ENCODE measurements at places on chromosomes 11 and 22.

- DNase-seq = no peak
These were observed 33.8 kb upstream of the VWA5A start for GRCh38 chr11:124081483-124081882.

GRCh38 chr11:68780829-68781228 lies 29.5 kb upstream of the TESMIN start:
- DNase-seq = no peak

DNA sequence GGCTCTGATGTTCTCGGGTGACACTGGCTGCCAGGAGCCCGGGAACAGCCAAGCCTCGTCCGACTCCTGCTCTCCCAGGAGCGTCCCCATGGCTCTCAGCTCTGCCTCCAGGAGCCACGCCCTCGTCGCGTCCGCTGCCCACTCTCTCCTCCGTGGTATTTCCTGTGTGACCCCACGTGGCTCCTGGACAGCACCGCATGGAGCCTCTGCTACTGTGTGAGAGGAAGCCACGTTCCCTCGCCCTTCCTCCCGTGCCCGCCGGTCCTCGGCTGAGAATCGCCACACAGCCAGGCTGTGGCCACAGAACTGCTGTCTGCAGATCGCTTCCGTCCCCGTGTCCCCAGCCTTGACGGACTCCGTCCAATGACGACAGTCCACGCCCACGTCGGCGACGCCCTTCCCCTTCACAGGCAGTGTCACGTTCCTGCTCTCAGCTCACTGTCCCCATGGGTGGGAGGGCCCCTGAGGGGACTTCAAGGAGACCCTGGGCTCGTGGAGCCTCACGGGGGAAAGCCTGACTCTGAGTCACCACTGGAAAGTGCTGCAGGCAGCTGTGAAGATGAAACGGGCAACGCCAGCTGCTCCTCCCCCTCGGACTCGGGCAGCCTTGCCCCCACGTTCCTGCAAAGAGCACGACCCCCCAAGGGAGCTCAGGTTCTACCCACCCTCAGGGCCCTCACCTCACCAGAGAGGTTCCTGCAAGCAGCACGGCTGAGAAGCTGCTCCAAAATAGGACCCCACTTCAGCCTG lies 458.5 kb downstream of the BRD1 start:
- no peak for DNase-seq

- no peak for DNase-seq
These were observed 175.7 kb upstream of the API5 start for GRCh38 chr11:43135966-43136534.
